ENCODE measurements at places on chromosomes 11 and 22.

- no peak for DNase-seq
These were observed at the start of gene SCUBE2 for GRCh38 chr11:9091044-9091922. TSS of gene SCUBE2 (minus strand) at chr11:9091599. CDS start at chr11:9091528, 71 bp downstream.

DNA sequence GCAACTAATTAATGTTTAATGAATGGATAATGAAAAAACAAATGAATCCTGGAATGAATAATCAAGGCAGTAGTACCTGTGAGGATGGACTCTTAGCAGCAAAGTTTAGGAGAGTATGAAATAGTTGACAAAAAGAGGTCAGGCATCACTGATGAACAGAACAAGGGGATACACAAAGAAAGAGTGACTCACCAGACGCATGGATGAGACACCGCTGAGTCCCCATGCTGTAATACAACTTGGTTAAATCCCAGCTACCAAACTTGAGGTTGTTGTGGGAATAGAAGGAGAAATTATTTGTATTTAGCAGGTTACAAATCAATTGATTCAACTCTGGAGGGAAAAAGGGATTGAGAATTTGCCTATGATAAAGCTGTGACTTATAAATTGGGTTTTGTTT, 976.9 kb upstream of the TENM4 start:
- no peak for DNase-seq

GRCh38 chr11:73623686-73624085, 22.7 kb upstream of the PLEKHB1 start:
- DNase-seq = no peak

- DNase-seq = no peak
These were observed 21.2 kb upstream of the ELF5 start for GRCh38 chr11:34534826-34535225.

DNA sequence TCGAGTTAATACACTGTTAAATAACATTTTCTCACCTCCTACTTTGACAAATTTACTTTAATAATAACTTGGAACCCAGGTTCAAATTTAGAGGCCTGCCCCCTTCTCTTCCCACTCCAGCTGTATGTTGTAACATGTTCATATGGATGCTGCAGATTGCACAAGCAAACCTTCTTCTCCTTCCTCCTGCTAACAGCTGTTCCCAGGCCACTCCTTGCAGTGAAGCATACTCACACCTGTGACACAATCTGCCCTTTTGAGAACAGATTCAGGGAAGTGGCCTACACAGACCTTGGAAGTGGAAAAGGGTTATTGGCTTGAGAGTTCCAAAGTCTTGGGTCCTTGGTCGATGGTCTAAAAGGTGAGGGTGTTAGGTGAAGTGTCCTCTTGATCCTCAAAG, 131.9 kb downstream of the TEAD1 start:
- DNase-seq = no peak

- no peak for DNase-seq
These were observed 26.3 kb downstream of the C11orf96 start for GRCh38 chr11:43968719-43969118.

DNA sequence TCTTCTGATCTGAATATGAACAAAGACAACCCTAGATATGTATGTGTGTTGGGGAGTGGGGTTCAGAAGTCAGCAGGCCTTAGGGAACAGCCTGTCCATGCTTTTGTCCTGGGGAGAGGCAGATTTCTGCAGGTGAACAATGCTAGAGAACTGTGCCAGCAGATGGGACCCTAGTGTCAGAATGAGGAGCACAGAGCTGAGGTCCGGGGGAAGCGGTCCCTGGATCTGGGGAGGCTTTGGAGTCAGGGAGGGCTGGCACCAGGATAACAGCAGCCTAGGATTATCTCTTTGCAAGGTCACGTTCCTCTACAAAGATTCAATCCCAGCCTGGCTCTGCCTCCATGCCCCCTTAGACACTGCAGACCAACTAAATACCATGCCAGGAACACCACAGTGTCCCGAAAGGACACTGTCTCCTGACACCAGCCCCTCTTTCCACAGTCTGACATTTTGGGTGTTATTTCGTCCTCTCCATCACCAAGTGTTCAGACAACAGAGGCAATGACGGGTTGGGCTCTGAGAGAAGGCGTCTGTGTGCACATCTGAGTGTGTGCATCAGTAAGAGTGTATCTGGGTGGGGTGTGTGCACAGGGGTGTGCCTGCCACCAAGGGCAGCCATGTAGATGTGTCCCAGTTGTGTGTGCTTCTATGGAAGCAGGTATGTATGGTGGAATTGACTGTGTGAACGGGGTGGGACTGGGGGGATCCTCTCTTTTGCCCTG, 43.5 kb downstream of the EIF3F start:
- no peak for DNase-seq

DNA sequence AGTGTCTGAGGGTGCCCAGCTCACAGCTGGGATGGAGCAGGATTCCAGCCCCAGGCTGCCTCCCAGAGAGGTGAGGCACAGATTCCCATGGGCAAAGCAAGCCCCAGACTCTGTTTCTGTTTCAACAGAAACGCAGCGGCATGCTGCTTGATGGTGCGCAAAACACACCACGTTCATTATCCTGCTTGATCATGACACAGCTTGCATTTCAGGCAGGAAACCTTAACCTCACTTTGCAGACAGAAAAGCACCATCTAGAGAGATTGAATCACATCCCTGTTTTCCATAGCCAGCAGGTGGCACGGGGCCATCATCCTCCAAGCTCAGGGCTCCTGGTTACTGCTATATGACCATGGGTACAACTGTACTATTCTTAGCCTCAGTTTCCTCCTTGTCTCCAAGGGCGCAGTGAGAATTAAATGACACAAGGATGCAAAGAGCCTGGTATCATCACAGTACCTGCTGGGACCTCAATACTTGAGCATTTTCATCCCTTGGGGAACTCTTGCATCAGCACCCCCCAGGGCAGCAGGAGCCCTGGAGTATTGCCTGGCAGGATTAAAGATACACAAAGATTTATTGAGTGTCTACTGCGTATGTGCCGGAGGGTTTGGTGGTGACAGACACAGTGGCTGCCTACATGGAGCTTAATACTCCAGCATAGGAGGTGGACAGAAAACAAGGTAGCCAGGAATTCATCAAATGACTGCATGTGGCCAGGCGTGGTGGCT, 110.0 kb downstream of the TP53I11 start:
- DNase-seq = no peak

- no peak for DNase-seq
These were observed 43.2 kb upstream of the VPREB1 start for GRCh38 chr22:22201185-22201929.

DNA sequence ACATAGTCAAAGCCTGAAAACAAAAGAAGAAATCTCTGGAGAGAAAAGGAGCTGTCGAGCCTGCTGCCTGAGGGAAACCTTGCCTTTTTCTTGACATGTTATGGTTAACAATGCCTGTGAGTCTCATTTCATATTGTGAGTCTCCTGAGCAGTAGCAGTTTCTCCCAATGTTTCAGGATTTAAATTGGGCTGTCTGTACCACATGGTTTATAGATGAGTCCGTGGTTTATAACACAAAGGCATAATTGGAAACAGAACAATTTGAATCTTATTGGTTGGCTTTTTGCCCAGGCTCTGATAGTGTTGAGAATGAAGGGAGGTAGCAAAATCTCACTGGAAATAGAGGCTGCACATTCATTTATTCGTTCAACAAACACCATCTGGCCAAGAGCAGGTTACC, 540.9 kb downstream of the RAB38 start:
- DNase-seq = no peak

GRCh38 chr11:26946257-26946716, 47.6 kb upstream of the FIBIN start:
- DNase-seq = no peak

DNA sequence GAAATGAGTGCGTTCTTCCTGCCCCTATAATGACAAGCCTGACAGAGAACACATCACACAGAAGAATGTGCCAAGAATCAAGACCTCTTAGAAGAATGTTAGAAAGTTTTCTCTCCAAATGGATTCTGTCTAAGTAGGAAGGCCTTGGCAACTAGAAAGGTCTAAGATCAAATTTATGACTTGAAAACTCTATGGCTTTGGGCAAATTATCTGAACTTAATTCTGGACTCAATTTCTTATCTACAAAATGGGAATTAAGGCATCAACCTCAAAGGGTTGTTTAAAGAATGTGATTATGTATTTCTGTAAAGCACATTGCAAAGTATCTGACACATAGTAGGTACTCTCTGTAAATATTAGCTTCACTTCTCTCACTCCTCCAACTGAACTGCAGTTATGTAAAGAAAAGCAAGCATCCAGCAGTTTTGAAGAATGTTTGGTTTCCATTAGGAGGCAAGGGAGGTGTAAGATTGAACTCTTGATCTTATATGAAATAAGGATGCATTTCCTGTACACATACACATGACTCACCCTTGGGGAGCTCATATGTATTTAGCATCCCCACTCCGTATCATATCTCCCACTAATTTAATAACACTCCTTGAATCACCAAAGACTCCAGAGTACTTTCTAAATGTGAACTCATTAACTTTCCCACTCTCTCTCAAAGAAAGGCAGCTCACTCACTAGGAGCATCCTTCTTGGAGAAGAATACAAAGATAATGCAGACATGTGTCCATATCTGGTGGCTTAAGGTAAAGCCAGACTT, 77.6 kb downstream of the ETS1 start:
- no peak for DNase-seq

DNA sequence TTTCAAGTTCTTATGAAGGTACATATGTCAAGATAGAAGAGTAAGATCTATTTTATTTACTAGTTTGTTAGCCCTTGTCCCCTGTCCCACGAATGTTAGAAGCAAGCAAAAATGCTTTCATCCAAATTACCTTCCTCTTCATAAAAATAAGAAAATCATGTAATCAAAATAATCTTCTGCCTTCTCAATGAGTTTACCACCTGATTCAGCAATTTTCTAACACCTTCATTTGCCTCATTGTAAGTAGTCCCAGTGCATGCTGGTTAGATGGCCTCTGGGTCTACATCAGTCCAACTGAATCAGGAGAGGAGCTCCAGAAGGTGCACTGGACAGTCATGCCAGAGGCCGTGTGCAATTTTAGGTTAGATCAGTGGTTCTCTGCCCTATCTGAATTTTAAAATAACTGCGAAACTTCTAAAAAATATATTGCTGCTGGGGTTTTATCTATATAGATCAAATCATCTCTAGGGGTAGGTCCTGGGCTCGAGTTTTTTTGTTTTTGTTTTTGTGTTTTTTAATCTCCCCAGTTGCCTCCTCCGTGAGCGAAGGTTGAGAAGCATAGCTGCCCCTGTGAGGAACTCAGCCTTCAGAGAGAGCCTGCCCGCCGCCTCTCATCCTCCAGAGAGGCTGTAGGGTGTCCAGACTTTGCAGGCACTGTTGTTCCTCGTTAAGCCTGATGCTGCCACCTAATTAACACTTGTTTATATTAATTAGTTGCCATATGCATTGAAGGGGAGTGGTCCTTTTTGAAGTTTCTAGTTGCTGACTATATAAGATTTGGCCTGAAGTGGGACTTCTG, 32.2 kb downstream of the C22orf31 start:
- no peak for DNase-seq

DNA sequence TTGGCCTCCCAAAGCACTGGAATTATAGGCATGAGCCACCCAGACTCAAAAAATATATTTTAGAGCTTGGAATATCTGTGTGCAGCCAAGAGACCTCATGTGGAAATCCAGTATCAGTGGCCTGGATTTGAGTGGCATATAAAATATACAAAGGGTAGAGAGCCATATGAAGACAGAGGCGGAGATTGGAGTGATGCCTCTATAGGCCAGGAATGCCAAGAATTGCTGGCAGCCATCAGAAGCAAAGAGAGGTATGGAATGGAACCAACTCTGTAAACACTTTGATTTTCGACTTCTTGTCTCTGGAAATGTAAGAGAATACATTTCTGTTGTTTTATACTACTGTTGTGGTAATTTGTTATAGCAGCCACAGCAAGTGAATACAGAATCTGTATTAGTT, 123.0 kb downstream of the PLEKHA7 start:
- DNase-seq = no peak

DNA sequence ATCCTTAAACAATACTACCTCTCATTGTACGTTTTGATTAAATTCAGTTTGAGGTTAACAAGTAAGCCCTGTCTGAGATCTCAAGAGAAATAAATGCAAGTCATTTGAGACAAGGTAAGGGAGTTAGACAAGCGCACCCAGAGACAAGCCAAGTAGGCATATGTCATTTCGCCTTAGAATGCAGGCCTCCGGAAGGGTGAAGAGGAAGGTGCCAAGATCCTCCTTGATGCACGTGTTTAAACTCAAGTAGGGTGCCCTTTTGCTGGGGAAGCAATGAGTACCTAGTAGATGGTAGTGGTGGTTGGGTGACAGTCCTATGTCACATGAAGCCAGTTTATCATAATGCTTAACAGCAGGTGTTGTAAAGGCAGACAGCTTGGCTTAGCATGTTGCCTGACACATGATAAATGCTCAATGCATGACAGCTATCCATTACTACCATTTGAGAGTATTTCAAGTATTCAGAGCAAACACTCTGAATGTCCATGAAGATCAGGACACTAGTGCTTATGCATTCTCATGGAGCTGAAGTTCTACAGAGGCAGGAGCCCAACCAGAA, 415.9 kb downstream of the TMEM135 start:
- no peak for DNase-seq

GRCh38 chr11:1568441-1568911, 3.6 kb downstream of the DUSP8 start:
- DNase-seq = peak; percentile 66

- DNase-seq = no peak
These were observed 263.3 kb downstream of the ETS1 start for GRCh38 chr11:128324051-128324481.

DNA sequence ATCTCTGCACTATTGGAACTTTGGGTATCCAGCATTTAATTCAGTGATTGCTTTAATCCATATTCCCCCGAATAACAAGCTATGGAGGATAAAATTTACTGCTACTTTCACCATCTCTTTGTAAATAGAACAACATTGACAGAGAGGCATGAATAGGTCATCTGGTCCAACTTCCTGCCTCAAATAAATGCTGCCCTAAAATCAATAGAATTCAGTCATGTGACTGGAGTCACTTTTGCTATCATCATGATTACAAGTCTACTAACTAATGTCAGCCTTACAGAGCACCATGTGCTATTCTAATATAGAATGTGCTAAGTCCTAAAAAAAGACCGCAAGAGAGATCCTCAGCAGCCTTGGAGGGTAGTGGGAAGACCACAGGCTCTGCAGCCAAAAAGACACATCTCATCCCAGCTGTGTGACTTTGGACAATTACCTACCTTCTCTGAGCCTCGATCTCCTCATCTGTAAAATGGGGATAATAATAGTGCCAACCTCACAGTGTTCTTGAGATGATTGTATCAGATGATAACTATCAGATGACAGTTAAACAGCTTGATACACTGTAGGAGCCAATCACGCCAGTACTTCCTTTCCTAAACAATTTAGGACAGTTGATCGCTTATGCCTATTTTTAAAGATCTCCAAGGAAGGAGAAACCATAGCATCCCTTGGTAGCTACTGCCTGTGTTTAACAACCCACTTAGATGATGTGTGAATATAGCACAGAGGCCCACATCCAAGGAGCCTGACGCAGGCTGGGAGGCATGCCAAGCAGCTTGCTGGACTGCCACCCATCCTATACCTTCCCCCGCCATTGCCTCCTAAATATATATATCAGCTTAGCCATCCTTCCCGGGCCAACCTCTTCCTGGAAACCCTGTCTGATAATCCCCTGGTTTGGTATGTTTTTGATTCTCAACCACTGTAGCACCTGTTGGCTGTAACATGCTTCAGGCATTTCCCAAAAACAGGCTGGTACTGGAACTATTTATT, 77.3 kb upstream of the PHF21A start:
- DNase-seq = no peak

- no peak for DNase-seq
These were observed 38.7 kb downstream of the ST14 start for GRCh38 chr11:130198292-130198691.

- DNase-seq = no peak
These were observed 36.7 kb downstream of the SHISAL1 start for GRCh38 chr22:44276041-44276440.

Measured in NCI-H1417 treated with DMSO at 0.1 percent for 48 hours (cell line).